Myometrial cell (primary cell): ENCODE measurements at places on chromosomes 4 and X. TPM values are rescaled to one million over a fixed set of nuclear protein-coding genes. Genes with fewer than 3 reads are reported as not detected.

Gene SYP
- total RNA-seq: 0.29 TPM in 1 of 2 replicates, not detected in the other

Gene CENPI
- 18.4 and 28.8 TPM in 2 replicates for total RNA-seq

Gene GLRB
- total RNA-seq: 3.5 and 9.7 TPM in 2 replicates

Gene FREM3
- total RNA-seq: not detected in 2 replicates

Gene EVC
- 14.2 and 17.3 TPM in 2 replicates for total RNA-seq

Gene PNMA6F
- not detected in 2 replicates for total RNA-seq

Gene NCAPG
- total RNA-seq: 17.9 and 24.8 TPM in 2 replicates

Gene CCNB3
- 0.18 and 0.29 TPM in 2 replicates for total RNA-seq

Gene DRP2
- 2.3 TPM in 2 replicates for total RNA-seq

Gene GSPT2
- 4.6 and 6.7 TPM in 2 replicates for total RNA-seq
